Dermis blood vessel endothelial cell (primary cell): ENCODE measurements at places on chromosomes 4 and X. TPM values are rescaled to one million over a fixed set of nuclear protein-coding genes. Genes with fewer than 3 reads are reported as not detected.

GRCh38 chrX:38887222-38887621 lies 86.0 kb downstream of the MID1IP1 start:
- DNase-seq = no peak

IL2RG gene
- 0.51 TPM in 1 of 2 replicates, not detected in the other for total RNA-seq

GRCh38 chr4:115770046-115770543 lies 656.7 kb upstream of the NDST4 start:
- no peak for DNase-seq

SERPINA7 gene
- not detected in 2 replicates for total RNA-seq

DNA sequence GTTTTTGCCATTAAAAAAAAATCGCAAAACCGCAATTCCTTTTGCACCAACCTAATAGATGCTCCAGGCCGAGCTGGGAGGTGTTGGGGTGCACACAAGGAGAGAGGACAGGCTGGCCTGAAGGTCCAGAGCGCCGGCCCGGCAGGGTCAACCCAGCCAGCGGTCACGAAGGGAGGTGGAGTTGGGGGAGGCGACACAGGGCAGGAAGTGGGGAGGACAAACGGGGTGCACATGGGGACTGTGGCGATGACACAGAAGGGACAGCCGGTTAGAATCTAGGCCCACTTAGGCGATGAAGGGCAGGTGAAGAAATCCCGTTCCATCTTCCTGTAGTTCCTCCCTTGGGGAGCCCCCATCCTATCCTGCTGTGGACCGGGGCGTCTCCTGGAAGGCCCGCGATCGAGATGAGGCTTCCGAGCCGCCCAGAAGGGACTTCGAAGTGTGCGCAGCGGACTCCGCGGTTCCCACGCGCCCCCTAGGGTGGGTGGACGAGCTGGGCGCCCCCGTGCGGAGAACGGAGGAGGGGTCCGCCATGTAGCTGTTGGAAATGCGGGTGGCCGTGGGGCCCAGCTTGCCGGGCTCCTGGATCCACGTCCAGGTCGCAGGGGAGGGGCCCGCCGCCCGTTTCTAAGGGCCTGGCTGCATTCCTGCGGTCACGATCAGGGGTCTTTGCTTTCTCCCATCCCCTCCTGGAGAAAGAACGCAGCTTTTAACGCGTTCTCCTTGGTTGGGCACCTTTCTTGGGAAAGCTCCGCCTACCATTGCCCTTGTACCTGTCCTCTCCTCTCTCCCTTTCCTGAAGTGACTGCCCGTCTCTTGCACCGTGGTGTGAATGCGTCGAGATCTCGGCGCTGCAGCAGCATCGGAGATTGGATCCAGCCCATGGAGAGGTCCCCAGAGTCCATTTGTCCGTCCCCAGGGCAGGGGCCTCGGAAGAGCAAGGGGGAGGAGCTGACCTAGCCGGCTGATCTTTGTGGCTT lies 17.0 kb upstream of the HPF1 start:
- DNase-seq = peak; percentile 56

- peak; percentile 25 for DNase-seq
Measured at GRCh38 chr4:73944061-73944875, 37.6 kb downstream of the PF4 start.

DNA sequence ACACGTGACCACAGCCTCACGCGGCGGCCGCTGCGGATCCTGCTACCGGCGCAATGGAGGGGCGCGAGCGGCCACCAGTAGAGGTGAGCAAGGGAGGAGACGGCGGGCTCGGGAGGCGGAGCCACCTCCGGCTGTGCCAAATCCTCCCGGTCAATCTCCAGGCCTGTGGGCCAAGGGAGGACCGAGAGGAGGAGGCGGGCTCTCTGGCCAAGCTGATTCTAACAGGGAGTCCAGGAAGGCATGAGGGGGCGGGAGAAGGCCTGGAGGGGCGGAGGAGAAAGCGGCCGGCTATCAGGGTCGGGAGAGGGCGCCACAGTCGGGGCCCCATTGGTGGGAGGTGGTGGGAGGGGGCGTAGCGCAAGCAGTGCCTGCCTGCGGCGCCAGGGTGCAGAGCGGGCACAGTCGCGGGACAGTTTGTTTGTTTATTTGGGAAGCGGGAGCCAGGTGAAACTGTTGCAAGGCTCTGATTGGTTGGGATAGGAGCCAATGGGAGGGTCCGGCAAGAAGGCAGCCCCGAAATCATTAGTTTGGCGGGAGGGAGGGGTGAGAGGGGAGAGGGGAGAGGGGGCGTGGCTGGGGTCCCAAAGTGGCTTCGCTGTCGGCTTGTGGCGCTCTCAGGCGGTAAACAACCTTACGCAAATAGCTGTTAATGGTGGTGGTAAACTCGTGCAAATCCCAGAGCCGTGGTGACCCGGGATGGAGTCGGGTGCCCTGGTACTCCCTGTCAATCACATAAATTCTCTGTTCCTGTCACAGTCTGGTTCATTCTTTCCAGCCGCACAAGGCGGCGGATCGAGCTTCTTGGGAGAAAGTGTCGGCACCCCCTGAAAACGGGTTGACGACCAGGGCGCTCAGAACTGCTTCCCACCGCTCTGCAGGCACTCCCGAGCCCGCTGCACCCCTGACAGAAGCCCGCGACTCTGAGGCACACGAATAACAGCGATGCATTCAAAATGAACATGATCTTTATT lies at the start of gene IRS4:
TSS of gene IRS4 (minus strand) at position 55 of the 971 bp plus-strand sequence.
- peak; percentile 13 for DNase-seq

- DNase-seq = no peak
Measured at GRCh38 chr4:119602366-119602765, 26.2 kb downstream of the PDE5A start.

GRCh38 chrX:109624641-109625616 lies at the start of gene KCNE5:
Gene KCNE5, minus strand, starts transcription at chrX:109625172. Its CDS starts 152 bp downstream, at chrX:109625020.
- no peak for DNase-seq

LINC00632 gene
- 0.17 and 0.23 TPM in 2 replicates for total RNA-seq

AMER1 gene
- total RNA-seq = 2.2 and 2.5 TPM in 2 replicates
